ENCODE measurements at places on chromosomes 12 and 14. TPM values are rescaled to one million over a fixed set of nuclear protein-coding genes. Genes with fewer than 3 reads are reported as not detected.

GRCh38 chr12:120726961-120727360, 1.3 kb downstream of the ACADS start:
- peaks cover 60% of the 10 kb centered on the region for H3K36me3 ChIP-seq
- peaks cover 5% of the 10 kb centered on the region for H3K4me1 ChIP-seq
- H3K4me3 ChIP-seq = peak overlapping the region; percentile 92
- no peaks in the 10 kb centered on the region for H3K27me3 ChIP-seq
- no peak overlapping the region for H3K27ac ChIP-seq
- ATAC-seq = no peak

GRCh38 chr12:116612436-116612835, 53.3 kb downstream of the MAP1LC3B2 start:
- no peaks in the 10 kb centered on the region for H3K27me3 ChIP-seq
- no peak overlapping the region for H3K27ac ChIP-seq
- no peak overlapping the region for H3K4me3 ChIP-seq
- H3K4me1 ChIP-seq = no peaks in the 10 kb centered on the region
- H3K36me3 ChIP-seq = no peaks in the 10 kb centered on the region

- peaks cover 21% of the 10 kb centered on the region for H3K4me1 ChIP-seq
- no peaks in the 10 kb centered on the region for H3K36me3 ChIP-seq
- peaks cover 3% of the 10 kb centered on the region for H3K27me3 ChIP-seq
- H3K27ac ChIP-seq = peak overlapping the region; percentile 64
These were observed 40.7 kb upstream of the TMEM263 start for GRCh38 chr12:106914796-106915634.

- peaks cover 3% of the 10 kb centered on the region for H3K27me3 ChIP-seq
- peak; percentile 43 for ATAC-seq
- H3K4me1 ChIP-seq = peaks cover 4% of the 10 kb centered on the region
These were observed 627 bp downstream of the TESC start for GRCh38 chr12:117098361-117099217.

DNA sequence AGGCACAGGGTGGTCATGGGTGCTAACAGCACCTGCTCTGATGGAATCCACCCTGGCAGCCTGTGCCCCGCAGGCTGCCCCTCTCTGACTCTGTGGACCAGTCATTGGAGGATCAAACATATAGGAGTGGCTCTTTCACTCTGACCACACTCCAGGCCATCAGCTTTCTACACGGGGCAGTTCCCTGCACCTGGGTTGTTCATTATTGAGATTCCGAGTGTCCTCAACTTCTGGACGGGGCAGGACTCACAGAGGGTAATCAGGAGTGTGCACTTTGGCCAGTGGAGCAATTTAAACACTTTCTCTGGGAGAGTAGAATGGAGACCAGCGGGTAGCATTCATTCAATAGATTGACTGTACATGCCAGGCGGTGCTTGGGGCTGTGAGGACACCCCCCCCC, 94.8 kb downstream of the NINJ2 start:
- H3K36me3 ChIP-seq = no peaks in the 10 kb centered on the region
- H3K4me1 ChIP-seq = peaks cover 32% of the 10 kb centered on the region
- no peak overlapping the region for H3K27ac ChIP-seq
- H3K27me3 ChIP-seq = no peaks in the 10 kb centered on the region
- no peak overlapping the region for H3K4me3 ChIP-seq
- no peak for ATAC-seq

- H3K4me1 ChIP-seq = no peaks in the 10 kb centered on the region
- H3K27me3 ChIP-seq = peaks cover 6% of the 10 kb centered on the region
- H3K27ac ChIP-seq = no peak overlapping the region
- no peak for ATAC-seq
- no peaks in the 10 kb centered on the region for H3K36me3 ChIP-seq
These were observed 122.4 kb upstream of the PTPRQ start for GRCh38 chr12:80321653-80322052.

- no peaks in the 10 kb centered on the region for H3K36me3 ChIP-seq
- no peak overlapping the region for H3K4me3 ChIP-seq
- no peak overlapping the region for H3K27ac ChIP-seq
- peaks cover 10% of the 10 kb centered on the region for H3K27me3 ChIP-seq
- no peak for ATAC-seq
These were observed 411.1 kb downstream of the NRXN3 start for GRCh38 chr14:78581229-78581628.

GRCh38 chr14:94575730-94576585, 5.3 kb upstream of the SERPINA5 start:
- no peak for ATAC-seq
- no peaks in the 10 kb centered on the region for H3K36me3 ChIP-seq
- H3K4me3 ChIP-seq = no peak overlapping the region
- peaks cover 12% of the 10 kb centered on the region for H3K27me3 ChIP-seq
- no peak overlapping the region for H3K27ac ChIP-seq
- no peaks in the 10 kb centered on the region for H3K4me1 ChIP-seq

GRCh38 chr12:25827141-25827540, 131.3 kb upstream of the RASSF8 start:
- no peak for ATAC-seq
- no peaks in the 10 kb centered on the region for H3K36me3 ChIP-seq
- H3K27ac ChIP-seq = no peak overlapping the region
- no peak overlapping the region for H3K4me3 ChIP-seq
- no peaks in the 10 kb centered on the region for H3K27me3 ChIP-seq

GRCh38 chr12:51441583-51441982, 17.0 kb downstream of the SLC4A8 start:
- H3K27ac ChIP-seq = peak overlapping the region; percentile 24
- ATAC-seq = peak; percentile 72
- no peaks in the 10 kb centered on the region for H3K36me3 ChIP-seq
- H3K4me3 ChIP-seq = no peak overlapping the region
- no peaks in the 10 kb centered on the region for H3K27me3 ChIP-seq
- H3K4me1 ChIP-seq = peaks cover 14% of the 10 kb centered on the region

CRIP1 gene
- 358 TPM for total RNA-seq

IL31 gene
- not detected for total RNA-seq

PLBD1 gene
- not detected for total RNA-seq

PPFIA2 gene
- total RNA-seq = not detected

RPL36AL gene
- total RNA-seq = 184 TPM
